H9 (cell line): ENCODE measurements at places on chromosomes 7 and 10.
A peak's percentile ranks its signal among the peaks of the same experiment; 100 is the strongest.

DNA sequence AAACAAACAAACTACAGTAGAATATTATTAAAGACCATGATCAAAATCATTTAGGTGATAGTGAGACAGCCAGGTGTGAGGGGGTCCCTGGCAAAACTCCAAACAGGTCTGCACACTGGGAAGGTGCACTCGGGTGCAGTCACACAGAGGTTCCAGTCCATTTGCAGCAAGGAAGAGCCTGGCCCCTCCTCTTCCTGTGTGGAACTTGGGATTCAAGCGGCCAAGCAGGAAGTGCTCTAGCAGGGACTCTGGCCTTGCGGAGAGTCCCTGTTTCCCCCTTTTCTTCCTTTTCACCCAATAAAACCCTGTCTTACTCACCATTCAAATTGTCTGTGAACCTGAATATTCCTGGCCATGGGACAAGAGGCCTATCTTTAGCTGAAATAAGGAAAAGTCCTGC, 181.8 kb downstream of the LRRTM3 start:
- DNase-seq: peak; percentile 35

GRCh38 chr7:166338-167060, 25.9 kb upstream of the FAM20C start:
- DNase-seq: no peak

DNA sequence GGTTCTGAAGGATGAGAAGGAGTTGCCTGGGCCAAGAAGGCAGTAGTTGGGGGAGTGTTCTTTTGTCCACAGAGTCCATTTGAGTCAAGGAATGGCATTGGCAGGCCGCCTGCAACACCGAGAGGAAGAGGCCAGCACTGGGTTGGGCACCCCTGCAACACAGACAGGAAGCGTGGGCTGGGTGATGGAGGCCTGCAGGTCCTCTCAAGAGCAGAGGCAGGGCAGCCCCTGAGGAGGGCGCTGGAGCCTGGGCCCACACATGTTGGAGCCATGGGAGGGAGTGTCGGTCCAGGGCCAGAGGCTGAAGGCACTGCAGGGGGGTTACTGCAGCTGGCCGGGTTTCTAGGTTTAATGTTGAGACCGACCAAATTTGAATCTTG, 137.3 kb downstream of the PTPN20 start:
- peak; percentile 62 for DNase-seq

- DNase-seq: no peak
Measured at GRCh38 chr7:111990643-111991042, 215.6 kb downstream of the DOCK4 start.

DNA sequence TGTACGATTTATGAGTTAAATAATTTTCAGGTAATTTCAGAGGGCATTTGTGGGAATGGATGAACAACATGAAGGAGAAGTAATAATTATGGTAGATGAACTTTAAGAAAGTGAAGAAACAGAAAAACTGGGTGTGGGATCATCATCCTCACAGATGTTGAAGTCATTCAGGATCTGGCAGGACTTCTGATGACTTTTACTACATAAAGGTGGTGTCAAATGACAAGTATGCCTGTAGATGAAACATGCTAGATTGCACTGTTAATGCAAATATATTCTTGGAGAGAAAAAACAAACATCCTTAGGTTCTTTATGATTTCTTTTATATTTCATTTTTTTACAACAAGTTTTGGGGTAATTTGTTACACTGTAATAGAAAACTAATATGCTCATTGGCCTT, 230.2 kb downstream of the PCLO start:
- no peak for DNase-seq

DNA sequence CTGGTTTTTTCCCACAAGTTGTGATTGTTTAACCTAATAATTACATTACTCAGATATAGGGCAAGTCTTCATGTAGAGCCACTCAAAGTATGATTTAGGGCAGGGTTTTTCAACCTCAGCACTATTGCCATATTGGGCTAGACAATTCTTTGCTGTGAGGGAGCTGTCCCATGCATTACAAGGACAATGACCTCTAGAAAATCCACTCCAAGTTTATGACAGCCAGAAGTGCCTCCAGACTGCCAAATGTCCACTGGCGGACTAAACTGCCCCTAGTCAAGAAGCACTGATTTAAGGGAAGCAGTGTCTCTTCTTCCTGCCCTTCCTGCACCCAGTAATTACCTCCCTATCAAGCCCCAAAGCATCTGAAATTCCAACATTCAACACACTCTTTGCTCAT, 54.4 kb downstream of the ZNF800 start:
- no peak for DNase-seq

DNA sequence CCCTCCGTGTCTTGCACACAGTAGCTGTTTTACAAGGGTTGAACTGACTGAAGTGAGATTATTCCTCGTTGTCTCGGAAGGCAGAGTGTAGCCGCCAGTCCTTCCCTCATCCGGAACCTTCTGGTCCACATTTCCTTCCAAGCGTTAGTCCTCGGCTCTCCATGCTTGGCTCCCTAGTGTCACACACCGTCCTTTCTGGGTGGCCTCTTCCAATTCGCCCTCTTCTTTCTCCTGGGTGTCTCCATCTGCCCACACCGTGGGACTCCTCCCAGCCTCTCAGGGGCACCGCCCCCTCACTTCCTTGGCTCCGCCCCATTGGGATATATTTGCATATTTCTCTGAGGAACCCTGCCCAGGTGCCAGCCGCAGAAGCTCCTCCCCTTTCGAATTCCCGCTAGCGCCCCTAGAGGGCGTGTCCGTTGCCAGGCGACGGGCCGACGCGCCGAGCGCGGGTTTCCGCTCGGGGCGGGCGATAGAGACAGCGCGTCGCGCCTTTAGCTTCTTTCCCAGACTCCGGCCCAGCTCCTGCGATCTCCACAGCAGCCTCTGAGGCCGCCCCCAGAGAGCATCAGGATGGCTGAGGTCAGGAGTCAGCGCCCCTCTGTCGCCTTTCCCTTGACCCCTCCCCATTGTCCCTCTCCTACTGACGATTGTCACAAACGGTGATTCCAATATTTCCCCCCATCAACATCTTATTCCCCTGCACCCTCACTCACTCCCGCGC, at the start of gene CFAP58:
Gene CFAP58, plus strand, starts transcription at position 509 of the 724 bp plus-strand sequence. Its CDS starts 65 bp downstream, at position 574.
- peak; percentile 95 for DNase-seq

- DNase-seq: no peak
Measured at GRCh38 chr10:31623947-31624346, 304.7 kb downstream of the ARHGAP12 start.

- DNase-seq: no peak
Measured at GRCh38 chr10:116985611-116986010, 19.4 kb downstream of the SHTN1 start.

GRCh38 chr7:84677117-84677732, 482.6 kb upstream of the SEMA3A start:
- no peak for DNase-seq

GRCh38 chr7:33971106-33971505, 65.8 kb downstream of the BMPER start:
- no peak for DNase-seq

DNA sequence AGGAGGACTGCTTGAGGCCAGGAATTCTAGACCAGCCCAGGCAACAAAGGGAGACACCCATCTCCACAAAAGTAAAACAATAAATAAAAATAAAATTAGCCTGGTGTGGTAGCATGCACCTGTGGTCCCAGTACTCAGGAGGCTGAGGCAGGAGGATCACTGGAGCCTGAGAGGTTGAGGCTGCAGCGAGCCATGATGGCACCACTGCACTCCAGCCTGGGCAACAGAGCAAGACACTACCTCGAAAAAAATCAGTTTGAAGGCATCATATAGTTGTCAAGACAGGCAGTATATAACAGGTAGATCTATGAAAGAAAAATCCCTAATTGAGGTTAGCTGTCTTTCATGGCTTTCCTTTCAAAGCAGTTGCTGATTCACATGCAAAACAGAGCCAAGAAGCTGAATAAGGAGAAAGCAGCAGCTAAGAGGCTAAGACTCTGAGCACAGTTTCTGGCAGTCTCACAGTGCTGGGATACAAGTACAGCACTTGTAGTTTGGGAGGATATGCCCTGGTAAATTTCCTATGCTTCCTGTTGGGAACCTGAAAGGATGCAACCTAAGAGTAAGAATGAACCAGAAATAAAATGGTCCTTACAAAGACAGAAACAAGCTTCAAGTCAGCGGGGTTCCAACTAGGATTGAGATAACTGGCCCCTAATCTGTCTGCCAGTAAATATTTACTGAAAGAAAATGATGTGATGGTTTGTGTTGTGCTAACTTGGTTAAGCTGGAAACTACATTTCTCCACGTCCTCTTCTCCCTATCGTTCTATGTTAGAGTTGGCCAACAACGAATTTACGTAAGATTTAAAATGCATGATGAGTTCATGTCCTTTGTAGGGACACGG, 368.5 kb upstream of the HPS1 start:
- peak; percentile 31 for DNase-seq

DNA sequence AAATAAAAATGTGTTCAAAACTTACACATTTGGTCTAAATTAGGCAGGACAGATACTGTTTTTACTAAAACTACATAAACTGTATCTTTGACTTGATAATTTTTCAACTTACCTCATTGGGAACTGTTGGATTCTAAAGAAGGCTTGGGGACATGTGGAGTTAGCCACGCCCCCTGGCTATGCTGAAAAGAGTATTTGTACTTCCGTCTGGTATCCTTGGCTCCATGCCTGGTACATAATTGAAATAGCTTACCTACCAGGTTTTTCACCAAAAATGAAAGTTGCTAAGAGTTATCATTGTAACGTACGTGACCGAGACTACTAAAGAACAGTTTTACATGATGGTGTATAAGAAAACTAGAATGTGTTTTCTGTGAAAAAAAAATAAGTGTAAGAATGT, 604.8 kb upstream of the IGFBP3 start:
- DNase-seq: no peak

- no peak for DNase-seq
Measured at GRCh38 chr7:67777119-67777518, 780.5 kb downstream of the TYW1 start.

GRCh38 chr7:41047211-41047610, 655.7 kb downstream of the INHBA start:
- DNase-seq: no peak

DNA sequence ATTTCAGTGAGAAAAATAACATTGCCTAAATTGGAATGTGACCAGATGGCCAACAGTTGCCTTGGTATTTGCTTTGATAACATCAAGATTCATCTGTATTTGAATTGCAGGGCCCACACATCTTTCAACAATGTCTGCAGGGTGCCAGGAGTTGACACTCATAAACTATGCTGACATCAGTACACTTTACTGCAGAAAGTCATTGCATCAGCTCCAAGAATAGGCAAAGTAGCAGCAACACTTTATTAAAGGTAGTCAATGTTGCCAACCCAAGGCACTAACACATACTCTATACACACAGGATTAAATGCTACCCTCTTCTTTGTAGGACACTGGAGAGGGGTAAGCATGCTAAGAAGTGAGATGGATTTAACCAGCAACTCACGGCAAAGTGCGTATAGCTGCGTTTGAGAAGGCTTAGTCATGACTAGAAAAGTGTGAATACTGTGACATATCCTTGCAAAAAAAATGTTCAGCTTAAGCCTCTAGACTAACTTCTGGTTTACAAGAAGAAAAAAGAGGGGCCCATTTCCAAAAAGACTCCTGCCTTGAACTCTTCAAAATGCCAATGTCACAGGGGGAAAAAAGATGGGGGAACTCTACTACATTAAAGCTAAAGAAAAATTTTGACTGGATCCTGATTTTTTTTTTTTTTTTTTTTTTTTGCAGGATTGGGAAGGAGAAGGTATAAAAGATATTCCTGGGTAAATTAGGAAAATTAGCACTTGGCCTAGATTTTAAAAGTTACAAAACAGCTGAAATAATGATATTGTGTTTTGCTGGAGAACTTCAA, 2.2 kb downstream of the BBIP1 start:
- DNase-seq: no peak

DNA sequence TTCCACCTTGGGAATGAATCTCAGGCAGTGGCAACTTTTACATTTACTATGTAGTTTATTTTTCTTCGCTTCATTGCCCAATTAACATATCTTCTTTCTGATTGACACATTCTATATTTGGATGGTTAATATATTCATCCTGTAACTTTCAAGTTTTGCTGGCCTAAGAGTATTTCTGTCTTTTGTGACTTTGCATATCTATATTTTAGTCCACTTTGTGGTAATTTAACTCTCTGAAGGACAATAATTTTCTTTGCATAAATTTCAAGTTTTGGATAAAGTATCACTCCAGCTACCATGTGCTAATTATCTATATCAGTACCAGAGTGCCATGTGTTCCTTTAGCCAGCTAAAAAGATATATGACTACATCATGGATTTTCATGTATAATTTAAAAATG, 151.5 kb upstream of the KAT6B start:
- DNase-seq: no peak

DNA sequence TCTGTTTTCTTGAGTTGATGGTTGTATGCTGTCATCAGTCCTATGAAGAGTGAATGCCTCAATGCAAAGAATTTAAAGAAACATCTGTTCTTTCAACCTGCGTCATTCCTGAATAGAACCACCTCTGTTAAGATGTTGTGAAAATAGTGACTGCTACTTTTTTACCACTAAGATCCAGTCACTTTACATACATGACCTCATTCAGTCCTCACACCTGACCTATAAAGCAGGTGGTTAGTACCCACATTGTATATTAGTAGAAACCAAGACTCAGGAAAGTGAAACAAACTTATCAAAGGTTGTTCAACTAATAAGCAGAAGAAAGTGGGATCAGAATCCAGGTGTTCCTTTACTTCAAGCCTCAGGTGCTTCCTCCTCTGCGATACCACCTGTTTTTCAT, 64.8 kb downstream of the ITGB8 start:
- DNase-seq: no peak

GRCh38 chr10:133309720-133310398, 1.1 kb downstream of the ZNF511 start:
- no peak for DNase-seq

DNA sequence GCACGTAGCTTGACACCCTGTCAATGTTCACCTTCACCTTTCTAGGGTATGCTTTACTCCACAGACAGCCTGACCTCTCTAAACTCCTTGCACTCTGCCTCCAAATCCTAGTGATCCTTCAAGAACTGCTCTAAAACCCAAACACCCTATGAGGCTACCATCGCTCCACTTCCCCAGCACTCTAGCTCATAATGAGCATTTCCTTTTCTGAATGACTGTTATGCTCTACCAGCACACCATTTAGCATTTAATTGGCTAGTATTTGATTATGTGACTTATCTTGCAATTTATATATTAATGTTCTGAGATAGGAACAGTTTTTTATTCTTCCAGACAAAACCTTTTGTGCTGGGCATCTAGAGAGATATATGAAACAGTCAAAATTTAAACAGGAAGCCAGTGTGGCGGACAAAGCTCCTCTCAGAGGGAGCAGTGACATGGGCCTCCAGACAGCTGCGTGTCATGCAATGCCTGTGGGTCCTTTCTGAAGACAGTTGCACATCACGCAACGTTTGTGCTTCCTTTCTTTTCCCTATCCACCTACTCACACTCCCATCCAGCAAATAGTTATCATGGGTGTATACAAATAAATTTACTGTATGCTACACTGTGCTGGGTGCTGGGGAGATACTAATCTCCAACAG, 86.3 kb downstream of the ALOX5 start:
- DNase-seq: no peak
